ENCODE measurements at places on chromosomes 3 and 15. TPM values are rescaled to one million over a fixed set of nuclear protein-coding genes. Genes with fewer than 3 reads are reported as not detected.

DNA sequence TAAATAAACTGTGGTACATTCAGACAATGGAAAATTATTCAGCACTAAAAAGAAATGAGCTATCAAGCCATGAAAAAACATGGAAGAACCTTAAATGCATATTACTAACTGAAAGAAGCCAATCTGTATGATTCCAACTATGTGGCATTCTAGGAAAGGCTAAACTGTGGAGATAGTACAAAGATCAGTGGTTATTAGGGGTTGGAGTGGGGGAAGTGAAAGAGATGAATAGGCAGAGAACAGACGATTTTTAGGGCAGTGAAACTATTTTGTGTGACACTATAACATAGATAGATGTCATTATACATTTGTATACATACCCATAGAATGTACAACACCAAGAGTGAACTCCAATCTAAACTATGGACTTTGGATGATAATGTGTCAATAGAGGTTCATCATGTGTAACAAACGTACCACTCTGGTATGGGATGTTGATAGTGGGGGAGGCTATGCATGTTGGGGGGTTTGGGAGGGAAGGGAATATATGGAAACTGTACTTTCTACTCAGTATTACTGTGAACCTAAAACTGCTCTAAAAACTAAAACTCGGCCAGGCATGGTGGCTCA, 29.0 kb downstream of the RAB27A start:
- no peak overlapping the region for H3K27ac ChIP-seq
- DNase-seq: no peak
- H3K36me3 ChIP-seq: no peaks in the 10 kb centered on the region
- no peak overlapping the region for H3K4me3 ChIP-seq
- no peaks in the 10 kb centered on the region for H3K4me1 ChIP-seq

GRCh38 chr15:101277038-101277822, at the start of gene SELENOS:
Gene SELENOS (minus strand): TSS chr15:101277485. CDS start chr15:101277417, 68 bp downstream.
- H3K36me3 ChIP-seq: no peaks in the 10 kb centered on the region
- H3K4me3 ChIP-seq: peak within 1 kb of the TSS; percentile 98
- H3K27me3 ChIP-seq: no peaks in the 10 kb centered on the region
- H3K4me1 ChIP-seq: peaks cover 3% of the 10 kb centered on the region

DNA sequence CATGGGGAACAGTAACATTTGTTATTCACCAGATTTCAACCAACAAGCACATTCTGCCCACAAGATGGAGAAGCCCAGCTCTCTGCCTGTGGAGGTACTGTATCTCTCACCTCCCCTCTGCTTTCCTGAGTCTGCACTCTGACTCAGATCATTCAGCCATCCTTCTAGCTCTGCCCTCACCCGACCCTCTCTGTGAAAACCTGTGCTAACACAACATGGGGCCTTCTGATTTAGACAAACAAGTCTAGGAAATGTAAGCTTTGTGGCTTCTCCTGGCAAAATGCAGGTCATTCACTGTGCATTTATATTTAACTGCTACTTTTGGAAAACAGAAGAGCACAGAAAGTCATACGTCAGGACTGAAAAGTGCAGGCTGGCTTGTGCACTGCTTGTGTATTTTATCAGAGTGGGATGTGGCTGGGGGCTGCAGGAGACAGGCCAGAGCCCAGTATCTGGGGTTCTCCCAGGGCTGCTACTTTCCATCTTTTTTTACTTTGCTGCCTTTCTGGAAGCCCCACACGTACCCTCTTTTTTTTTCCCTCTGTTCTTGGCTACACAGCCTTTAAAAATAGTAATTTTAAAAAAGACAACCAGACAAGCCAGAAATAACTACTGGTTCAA, 50.8 kb downstream of the SUSD5 start:
- H3K27ac ChIP-seq: no peak overlapping the region
- DNase-seq: no peak
- H3K4me3 ChIP-seq: no peak overlapping the region
- H3K4me1 ChIP-seq: peaks cover 7% of the 10 kb centered on the region
- no peaks in the 10 kb centered on the region for H3K36me3 ChIP-seq

- DNase-seq: no peak
- no peaks in the 10 kb centered on the region for H3K27me3 ChIP-seq
- H3K4me1 ChIP-seq: no peaks in the 10 kb centered on the region
- H3K27ac ChIP-seq: no peak overlapping the region
Measured at GRCh38 chr3:49652903-49653415, 21.2 kb upstream of the APEH start.

CCNB2 gene
- 1.3 TPM for polyA plus RNA-seq

DNA sequence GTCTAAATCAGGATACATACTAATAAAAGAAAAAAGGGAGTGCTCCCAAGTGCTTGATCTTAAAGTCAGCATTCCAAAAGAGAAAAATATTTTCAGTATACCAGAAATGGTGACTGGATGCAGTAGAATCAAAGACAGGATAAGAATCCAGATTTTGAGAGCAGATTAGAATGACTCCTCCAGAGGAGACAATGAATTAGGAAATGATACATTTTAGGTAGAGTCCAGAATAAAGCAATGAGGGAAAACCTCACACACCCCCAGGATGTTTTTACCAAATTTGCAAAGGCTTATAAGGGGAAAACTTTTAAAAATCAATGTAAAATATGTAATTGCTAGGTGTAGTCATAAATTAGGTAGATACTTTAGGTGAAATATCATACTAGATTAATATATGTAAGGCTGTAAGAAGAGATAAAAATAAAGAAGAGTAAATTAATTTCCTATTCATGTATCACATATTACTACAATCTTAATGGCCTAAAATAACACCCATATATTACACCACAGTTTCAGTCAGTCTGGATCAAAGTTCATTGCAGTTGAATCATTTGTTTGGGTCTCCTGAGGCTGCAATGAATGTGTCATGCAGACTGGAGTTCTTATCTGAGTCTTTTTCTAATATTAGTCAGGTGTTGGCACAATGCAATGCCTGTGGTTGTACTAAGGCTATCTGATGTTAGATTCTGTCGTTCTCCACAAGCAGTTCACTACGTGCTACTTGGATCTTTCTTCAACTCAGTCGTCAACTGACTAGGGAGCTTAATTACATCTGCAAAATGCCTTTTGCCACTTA, 547.8 kb upstream of the EPHA6 start:
- H3K27ac ChIP-seq: no peak overlapping the region
- no peaks in the 10 kb centered on the region for H3K27me3 ChIP-seq
- no peak for DNase-seq

- H3K4me1 ChIP-seq: no peaks in the 10 kb centered on the region
- H3K4me3 ChIP-seq: no peak overlapping the region
- no peaks in the 10 kb centered on the region for H3K36me3 ChIP-seq
- no peak overlapping the region for H3K27ac ChIP-seq
- H3K27me3 ChIP-seq: no peaks in the 10 kb centered on the region
- no peak for DNase-seq
Measured at GRCh38 chr3:46318207-46318927, 35.5 kb upstream of the CCR2 start.
